ENCODE measurements at places on chromosomes 2 and 18.

DNA sequence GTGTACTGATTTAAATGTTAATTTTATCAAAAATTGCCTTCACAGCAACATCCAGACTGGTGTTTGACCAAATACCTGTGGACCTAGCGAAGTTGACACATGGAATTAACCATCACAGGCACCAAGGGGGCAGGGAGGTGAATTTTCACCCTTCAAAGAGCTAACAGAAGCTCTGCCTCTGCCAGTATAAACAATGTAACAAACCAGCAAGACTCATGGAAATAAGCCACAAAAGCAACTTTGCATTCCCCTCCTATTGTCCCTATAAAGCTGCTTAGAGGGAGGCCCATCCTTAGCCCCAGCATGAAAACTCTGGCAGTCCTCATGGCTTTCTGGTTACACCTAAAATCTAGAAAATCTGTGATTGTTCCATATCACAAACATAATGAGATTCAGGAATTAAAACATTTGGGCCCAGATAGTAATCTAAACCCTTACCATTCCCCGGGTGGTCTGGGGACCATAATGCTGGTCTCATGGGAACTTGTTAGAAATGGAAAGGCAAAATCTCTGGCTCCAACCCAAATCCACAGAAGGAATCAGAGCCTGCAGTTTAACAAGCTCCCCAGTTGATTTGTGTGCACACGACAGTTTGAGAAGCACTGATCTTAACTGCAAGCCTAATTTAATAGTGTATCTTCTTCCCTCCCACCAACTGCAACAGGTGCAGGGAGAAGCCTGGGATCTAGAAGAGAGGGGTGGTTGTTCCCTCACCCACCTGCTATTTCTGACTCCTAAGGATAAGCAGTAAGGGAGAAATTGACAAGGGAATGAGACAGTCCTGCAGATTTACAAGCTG lies 23.1 kb downstream of the SERPINB11 start:
- no peak for DNase-seq

DNA sequence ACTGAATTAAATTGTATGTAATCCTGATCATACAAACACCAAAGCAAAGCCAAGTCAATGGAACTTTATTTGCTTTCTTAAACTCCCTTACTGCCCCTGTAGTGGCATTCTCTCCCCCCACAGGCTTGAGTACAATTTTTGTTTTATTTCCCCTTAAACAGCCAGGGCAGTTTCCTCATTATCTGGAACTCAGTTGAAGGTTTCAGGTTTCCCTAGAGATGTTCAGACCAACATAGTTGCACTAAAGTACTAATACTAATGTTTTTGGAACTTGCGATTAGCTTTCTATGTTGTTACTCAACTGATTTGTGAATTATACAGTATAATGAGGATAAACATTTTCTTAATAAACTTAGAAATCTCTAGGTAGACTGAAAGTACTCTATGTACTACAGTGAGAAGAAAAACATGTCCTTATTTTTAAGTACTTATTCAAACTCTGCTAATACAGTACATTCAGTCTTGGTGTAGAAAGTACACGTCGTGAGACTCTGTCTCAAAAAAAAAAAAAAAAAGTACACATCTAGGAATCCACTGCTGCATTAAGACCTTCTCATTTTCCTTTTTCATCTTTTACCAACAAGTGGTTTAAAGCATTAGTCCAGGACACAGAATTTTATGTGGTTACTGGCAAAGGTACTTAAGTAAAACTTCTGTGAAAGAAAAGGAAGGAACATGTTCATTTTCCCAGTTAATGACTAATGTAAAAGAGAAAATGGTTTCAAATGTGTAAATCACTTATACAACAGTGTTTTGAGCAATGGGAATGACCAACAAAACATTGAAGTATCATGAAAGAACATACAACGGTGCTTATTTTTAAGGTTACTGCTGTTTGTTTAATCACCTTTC lies 209.5 kb upstream of the SMAD7 start:
- DNase-seq = no peak

DNA sequence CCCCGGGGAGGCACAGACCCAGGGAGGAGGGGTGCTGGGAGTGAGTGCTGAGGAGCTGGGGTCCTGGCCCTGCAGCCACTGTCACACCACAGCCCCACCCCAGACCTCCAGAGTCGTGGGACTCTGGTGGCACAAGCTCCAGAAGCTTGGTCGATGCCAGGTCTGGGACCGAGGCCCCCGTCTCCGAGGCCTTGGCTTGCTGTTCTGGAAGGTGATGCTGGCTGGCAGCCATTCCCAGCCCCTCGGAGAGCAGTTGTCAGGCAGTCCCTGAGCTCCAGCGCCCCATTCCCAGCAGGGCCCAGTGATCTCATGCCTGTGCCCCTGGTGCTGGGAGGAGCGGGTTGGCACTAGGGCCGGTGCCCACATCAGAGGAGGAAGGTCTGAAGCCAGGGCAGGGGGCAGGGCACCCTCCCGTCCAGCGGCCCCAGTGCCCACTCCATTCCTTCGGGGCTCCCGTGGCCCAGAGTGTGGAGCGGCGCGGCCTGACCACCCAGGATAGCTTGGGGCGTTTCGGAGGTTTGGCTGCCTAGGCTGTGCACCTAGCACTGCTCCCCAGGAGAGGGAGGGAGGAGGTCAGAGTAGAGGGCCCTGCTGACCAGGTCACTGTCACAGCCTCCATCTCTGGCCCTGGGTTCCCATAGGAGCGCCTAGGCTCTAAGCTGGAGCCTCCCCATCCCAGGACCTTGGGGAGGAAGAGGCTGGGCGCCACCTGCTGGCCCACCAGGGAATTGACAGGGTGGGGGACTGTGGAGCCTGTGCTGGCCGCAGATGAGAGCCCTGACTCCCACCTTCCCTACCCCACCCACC lies 16.8 kb upstream of the ALPI start:
- no peak for DNase-seq

DNA sequence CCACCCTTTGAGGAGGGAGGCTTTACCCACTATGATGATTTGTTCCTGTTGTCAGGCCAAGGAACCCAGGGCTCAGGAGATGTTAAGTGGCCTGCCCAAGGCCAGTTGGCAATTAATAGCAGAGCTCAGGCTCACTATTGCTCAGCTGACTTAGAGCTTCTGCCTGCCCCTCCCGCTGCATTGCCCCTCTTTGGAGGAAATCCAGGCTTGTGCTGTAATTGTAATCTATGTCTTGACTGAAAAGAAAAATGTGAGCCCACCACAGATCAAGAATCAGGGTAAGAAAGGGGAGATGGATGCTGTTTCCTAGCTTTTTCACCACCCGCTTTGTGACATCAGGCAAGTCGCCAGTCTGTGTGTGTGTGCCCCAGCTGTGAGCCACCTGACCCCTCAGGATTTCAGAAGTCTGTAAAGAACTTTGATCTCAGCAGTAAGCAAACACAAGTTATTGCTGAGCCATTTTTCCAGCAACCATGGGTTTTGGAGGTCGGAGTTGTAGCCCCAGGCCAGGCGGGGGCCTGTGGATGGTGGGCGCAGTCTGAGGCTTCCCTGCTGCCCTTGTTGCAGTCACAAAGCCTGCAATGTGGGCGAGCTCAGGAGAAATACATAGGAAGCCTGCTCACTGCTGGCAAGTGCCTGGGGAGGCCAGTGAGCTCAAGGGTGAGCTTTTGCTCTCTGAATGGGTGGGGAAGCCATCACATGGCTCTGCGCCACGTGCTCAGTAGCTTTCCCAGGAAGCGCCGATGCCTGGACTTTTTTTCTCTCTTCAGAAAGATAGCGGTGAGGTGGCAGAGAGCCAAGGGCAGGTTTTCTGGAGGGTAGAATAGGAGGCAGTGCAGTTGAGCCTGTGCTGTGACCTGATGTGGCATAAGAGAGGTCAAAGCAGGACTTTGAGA lies 6.1 kb downstream of the CABLES1 start:
- DNase-seq = no peak

DNA sequence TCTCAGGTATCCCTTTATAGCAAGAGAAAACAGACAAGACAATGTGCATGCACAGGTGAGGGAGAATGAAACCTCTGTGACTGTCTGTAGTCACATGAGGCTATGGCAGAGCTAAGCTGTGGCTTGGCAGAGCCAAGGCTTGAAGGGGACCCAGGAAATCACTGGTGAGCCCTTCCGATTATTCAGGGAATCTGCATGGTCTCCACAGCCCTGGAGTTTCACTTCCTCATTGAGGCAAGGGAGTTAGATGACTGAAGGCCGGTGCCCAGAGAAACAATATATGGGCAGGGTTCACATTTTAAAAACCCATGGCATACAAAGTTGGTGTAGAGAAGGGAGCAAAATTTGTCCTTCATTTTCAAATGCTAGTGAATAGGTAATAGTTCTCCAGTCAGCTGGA lies 144.4 kb upstream of the REV1 start:
- no peak for DNase-seq

DNA sequence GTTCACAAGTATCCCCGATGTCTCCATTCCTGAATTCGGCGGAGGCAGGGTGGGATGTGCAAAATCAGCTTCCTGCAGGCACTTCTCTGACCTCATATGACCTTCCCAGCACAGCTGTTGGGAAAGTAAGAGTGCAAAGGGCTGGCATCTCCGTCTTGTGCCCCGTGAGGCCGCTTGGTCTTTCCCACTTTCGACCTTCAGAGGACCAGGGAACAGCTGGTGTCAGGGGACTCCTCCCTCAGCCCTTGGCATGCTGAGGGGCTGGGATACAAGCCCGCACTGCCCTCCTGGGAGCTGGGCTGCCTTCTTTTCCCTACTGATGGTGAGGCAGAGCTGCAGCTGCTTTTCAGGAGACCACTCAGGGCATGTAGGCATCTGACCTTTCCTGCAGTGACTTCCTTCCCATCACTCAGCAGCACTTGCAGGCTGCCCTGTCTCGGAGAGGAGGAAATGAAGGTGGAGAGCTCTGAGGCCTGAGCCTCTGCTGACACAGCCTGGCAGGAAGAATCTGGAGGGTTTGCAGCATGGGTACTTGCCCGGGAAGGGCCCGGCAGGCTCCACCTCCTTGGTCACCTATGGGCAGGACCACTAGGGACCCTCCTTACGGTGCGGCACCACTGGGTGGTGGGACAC lies 277.2 kb upstream of the HS6ST1 start:
- no peak for DNase-seq

All from stimulated activated CD4-positive, alpha-beta T cell treated with anti-CD3 and anti-CD28 coated beads, TNF-alpha, amount 100 ng/mL, for 48 hours (primary cell).